ENCODE measurements at places on chromosomes 1 and 21.

DNA sequence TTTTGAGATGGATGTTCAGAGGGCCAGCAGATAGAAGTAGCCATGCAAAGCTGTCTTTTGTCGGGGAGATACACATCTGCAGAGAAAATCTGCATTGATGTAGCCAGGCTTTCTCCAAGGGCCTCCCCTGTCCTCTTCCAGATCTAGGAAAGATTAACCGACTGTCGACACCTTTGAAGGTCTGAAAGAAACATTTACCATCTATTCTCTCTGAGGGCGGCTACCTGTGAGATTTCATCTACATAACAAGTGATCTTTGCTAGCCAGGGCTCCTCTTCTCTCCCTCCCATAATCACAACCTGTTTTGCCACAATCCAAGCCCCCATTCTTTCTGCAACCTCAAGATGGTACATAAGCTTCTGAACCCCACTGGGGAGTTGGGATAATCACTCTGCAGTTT lies 193.6 kb downstream of the RGS7 start:
- no peak for DNase-seq

DNA sequence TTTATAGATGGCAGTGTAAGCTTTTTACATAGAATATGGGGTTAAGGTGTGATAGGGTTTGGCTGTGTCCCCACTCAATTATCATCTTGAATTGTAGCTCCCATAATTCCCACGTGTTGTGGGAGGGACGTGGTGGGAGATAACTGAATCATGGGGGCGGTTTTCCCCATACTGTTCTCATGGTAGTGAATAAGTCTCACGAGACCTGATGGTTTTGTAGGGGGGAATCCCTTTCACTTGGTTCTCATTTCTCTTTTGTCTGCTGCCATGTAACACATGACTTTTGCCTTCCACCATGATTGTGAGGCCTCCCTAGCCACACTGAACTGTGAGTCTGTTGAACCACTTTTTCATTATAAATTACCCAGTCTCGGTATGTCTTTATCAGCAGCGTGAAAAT lies 290.3 kb upstream of the B3GALT2 start:
- DNase-seq, result no peak

DNA sequence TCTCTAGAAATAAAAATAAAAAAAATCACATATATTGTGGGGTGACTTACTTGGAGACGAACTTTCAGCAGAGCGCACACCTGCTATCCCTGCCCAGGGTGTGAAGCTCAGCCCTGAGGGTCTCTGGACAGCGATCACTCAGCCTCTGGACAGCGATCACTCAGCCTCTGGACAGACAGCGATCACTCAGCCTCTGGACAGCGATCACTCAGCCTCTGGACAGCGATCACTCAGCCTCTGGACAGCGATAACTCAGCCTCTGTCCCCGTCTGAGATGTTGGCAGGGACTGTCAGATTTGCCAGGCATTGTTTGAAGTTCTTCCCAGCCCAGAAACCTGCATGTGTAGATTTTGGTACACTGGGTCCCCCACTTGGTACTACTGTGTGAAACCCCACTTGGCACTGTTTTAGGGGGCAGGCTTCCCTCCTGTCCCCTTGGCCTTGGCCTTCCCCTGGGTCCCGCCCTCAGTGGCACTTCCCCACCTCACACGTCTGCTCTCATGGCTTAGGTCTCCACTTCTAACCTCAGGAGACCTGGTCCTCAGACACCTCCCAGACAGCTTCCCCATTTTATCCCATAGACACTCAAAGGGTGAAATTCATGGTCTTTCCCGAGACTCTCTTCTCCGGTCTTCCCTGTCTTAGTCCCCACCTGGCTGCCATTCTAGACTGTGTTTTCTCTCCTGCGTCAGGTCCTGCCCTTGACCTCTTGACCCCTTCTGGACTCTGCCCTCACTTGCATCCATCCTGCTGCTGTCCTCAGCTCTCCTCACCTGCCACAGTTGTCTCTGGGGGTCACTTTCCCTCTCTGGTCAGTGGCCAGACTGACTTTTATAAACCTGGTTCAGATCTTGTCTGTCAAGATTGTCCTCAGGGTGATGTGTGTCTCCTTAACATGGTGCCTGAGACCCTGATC lies 10.2 kb downstream of the PSEN2 start:
- no peak for DNase-seq

- DNase-seq, result peak; percentile 56
Measured at GRCh38 chr1:159826441-159827101, at the start of gene SLAMF8. SLAMF8 (plus strand) TSS chr1:159826873; CDS start chr1:159826899, 26 bp downstream.

- no peak for DNase-seq
Measured at GRCh38 chr1:27527890-27528817, 38.2 kb upstream of the WASF2 start.

- DNase-seq, result no peak
Measured at GRCh38 chr1:109649491-109649914, 6.4 kb upstream of the GSTM4 start.

- no peak for DNase-seq
Measured at GRCh38 chr1:221947731-221948130, 205.8 kb upstream of the DUSP10 start.

- no peak for DNase-seq
Measured at GRCh38 chr1:40723196-40723955, 31.9 kb downstream of the NFYC start.

- DNase-seq, result no peak
Measured at GRCh38 chr21:29155118-29155932, 24.9 kb downstream of the MAP3K7CL start.

- no peak for DNase-seq
Measured at GRCh38 chr1:4170548-4171340, 270.7 kb upstream of the C1orf174 start.

DNA sequence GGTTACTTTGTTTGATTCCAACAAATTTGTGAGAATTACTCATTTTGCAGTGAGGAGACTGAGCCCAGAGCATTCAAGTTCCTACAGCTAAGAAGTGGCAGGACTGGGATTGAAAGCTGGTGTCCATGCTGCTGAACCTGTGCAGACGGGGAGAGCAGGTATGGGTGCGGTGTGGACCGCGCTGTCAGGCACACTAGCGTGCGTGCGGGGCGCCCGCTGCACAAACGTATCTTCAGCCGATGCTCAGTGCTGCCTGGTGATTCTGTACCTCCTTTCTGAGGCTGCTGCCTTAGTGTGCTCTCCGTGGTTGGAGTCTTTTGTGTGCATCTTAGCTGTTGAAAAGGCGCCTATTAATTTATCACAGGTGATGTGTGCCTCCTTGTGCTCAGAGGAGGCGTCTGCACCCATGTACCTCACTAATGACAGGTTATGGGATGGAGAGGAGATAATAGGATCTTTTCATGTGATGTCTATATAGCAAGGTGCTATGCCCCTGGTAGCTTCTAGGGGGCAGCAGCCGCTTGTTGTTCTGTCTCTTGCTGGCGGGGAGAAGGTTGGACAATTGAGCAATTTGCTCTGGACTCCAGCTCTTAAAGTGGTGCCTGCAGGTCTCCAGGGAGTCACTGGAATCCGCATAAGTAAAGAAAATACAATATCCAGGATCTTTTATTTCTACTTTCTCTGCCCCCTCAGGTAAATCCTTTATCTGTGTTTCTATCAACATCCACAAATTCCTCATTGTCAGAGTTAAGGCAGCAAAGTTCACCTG lies 32.5 kb downstream of the PEX14 start:
- no peak for DNase-seq

DNA sequence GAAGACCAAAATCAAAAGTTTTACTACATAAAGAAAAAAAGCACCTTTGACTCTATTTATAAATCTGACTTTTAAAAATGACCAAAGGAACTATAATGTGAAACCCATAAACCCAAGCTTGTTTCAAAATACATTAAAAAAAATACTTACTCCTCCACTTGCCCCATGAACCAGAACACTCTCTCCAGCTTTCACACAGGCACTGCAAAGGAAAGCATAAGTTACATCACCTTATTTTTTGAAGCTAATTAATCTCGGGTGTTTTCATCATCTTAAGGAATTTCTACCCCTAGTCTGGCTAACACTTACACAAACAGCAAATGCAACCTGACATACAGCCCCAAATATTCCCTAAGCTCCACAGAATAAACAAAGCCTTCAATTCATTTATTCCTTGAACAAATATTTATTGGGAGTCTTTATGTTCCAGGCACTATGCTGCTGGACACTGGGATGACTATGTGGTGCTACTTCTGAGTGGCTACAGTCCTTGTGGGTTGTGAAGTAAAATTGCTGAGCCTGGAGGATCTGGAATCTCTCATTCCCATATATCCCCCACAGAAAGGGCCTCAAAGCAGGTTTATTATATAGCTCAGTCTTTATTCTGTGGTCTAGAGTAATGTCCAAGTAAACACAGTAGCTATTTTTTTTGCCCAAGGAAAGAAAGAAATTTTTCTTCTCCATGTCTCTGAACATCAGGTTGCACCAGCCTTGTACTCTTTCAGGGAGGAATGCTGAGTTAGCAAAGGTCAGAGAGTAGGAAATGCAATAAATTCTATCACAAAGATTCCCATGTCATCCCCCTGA lies 18.2 kb downstream of the CRYZ start:
- no peak for DNase-seq

DNA sequence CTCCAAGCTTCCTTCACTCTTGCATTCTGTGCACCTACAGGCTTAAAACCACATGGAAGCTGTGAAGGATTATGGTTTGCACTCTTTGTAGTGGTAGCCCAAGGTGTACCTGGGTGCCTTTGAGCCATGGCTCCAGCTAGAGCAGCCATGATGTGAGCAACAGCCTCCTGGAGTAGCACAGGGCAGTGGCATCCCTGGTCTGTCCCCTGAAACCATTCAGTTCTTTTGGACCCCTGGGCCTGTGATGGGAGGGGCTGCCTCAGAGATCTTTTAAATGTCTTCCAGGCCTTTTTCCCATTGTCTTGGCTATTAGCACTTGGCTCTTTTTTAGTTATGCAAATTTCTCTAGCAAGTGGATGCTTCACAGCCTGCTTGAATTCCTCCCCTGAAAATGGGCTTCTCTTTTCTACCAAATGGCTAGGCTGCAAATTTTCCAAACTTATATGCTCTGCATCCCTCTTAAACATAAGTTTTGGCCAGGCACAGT lies 47.4 kb downstream of the CLCA4 start:
- DNase-seq, result no peak

DNA sequence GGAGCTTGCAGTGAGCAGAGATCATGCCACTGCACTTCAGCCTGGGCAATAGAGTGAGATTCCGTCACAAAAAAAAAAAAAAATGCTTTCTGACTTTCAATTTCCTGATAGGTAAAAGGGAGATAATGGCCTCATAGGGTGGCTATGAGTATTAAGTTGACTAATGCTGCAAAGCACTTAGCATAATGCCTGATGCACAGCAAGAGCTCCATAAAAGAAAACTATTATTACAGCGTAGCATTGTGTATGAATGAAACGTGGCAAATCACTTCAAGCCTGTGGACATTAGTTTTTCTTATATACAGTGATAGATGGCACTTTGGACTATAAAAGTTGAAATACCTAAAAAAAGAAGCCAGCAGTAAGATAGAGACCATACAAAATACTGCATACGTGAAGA lies 16.8 kb downstream of the FNDC7 start:
- DNase-seq, result no peak

DNA sequence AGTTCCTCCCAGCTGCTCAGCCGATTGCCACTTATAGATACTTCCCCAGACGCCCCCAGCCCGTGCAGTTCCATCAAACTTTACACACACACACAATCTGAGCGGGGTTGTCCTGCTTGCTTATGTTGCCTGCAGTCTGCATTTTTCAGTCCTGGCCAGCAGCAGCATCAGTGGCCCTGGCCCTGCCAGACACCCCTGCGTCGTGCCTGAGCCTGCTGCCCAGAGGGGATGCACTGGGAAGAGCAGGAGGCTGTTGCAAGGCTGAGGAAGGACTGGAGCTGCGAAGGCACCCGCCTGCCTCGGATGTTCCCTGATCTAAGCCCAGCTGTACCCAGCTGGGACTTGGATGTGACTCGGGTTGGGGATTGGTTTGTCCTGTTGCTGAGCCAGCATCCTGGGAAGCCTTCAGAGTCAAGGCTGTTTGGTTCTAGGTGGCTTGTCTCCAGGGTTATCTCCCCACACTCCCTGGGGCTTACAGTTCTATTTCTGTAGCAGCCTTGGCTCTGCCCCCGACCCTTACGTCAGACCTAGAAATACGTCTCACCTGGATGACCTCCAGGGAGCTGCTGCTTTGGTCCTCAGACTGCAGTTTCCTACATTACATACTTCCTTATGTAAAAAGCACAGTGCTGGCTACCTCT lies 42.3 kb downstream of the MAN1C1 start:
- no peak for DNase-seq

GRCh38 chr1:82542766-82543165 lies 742.0 kb downstream of the ADGRL2 start:
- DNase-seq, result no peak

DNA sequence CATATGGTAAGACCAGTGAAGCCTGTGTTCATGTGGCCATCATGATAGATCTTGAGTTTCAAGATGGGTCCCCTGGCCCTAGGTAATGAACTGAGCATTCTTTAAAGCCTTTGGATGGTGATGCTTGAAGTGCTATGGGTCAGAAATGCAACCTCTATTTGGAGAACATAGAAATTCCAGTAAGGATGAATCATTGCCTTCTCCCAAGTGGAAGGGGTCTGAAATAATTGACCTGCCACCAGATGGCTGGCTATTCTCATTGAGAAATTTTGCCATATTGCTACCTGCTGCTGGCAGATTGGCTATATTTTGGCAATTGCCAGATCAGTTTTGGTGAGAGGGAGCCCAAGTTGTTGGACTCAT lies 739 bp upstream of the IFI6 start:
- no peak for DNase-seq

GRCh38 chr1:30779294-30780071 lies 21.9 kb upstream of the LAPTM5 start:
- DNase-seq, result peak; percentile 77

- no peak for DNase-seq
Measured at GRCh38 chr1:76191561-76191960, 117.0 kb downstream of the ST6GALNAC3 start.

Data from stimulated activated CD8-positive, alpha-beta memory T cell treated with anti-CD3 and anti-CD28 coated beads, Interleukin-7, amount 100 ng/mL, for 48 hours (primary cell).